Stimulated activated CD4-positive, alpha-beta T cell treated with anti-CD3 and anti-CD28 coated beads, Interleukin-15, amount 100 ng/mL, for 48 hours (primary cell): ENCODE measurements at places on chromosomes 3 and 15.

DNA sequence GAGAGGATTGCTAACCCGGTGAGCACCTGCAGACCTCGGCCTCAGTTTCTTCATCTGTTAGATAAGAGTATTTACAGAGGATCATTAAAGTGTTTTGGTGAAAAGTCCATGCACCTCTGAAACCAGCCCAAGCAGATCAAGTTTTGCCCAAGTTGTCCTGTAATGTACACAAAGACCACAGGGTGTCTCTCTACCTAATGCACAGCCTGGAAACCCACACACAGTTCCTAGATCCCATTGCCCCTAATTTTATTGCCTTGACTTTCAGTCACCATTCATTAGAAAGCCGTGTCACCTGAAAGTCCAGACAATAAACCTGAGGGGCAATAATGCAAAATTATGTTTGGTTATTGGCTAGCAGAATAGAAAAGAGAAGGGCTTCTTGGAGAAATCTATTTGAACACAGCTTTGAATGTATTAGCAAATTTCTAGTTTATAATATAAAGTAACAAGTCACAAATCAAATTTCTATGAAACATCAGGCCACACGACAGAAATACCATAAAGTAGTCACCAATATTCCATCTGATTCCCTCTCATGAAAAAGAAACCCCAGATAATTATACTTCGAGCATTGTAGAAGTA lies 161.3 kb upstream of the SLC2A2 start:
- DNase-seq, result no peak

- no peak for DNase-seq
These were observed 101.2 kb upstream of the TSC22D2 start for GRCh38 chr3:150306906-150307305.

- DNase-seq, result no peak
These were observed 480.3 kb upstream of the ALCAM start for GRCh38 chr3:104886220-104886995.

GRCh38 chr3:100590840-100591147 lies 18.6 kb upstream of the ADGRG7 start:
- DNase-seq, result no peak

DNA sequence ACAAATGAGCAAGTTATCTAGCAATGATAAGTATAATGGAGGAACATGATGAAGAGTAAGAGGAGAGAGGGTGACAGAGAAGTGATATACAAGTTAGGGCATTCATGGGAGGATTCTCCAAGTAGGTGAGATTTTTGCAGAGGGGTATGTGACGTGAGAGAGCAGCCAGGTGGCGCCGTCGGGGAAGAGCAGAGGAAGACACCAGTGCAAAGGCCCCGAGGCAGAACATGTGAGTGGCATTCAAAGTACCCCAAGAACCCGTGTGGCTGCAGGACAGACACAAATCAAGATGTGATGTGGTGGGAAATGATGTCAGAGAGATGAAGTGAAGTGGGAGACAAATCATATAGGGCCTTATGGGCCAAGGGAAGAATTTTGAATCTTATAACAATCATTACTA lies 81.8 kb upstream of the GRM7 start:
- no peak for DNase-seq

DNA sequence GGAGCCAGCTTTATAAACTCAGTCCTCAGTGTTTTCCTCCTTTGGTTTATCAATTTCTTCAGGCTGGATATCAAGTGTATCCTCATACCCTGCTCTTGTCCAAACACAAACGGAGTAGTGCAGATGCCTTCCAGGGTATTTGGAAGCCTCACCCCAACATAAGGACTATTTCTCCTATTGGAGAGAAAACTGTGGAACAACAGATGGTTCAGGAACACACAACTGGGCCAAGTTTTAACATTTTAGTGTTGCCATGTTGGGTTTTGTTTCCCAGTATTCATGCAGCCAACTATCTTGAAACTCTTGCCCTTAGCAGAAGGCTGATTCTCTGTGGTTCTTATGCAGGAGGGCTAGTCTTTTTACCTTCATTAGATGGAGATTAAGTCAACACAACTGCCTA lies 398.1 kb downstream of the GABRB3 start:
- no peak for DNase-seq

DNA sequence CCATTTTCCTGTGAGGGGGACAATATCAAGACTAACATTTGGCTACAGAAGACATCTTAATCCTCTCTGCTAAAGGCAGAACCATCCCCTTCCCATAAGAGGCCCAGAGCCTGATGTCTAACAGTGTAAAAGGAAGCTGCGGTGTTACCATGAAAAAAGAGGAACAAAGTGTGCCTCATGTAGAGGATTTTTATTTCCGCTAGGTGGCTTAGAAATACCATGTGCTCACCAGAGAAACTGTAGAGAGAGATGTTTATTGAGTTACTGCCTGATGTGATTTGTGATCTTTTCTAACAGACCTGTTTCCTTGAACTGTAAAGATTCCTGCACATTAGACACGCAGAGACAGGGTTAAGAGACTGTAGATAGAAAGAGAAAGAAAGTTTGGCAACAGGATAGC lies 22.0 kb downstream of the OR5H15 start:
- DNase-seq, result no peak

DNA sequence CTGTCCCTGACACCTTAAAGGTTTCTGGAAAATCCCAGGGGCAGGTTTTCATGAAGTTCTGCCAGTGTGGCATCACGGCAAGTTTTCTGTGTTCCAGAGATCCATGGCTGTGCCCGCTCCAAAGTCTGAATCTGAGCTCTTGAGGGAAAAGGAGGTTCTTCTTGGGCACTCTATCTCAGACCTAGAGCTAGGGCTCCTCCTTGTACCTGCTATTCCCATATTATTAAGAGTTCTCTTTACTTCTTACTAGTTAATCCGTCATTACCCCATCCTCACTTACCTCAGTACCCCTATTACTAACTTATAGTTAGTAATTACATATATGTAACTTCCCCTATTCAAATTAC lies 5.9 kb upstream of the TRA2B start:
- DNase-seq, result no peak
